Stimulated activated effector memory CD8-positive, alpha-beta T cell treated with anti-CD3 and anti-CD28 coated beads, Interleukin-12 subunit alpha, Interleukin-12 subunit beta, amount 100 ng/mL, for 72 hours (primary cell): ENCODE measurements at places on chromosomes 16 and 17.

DNA sequence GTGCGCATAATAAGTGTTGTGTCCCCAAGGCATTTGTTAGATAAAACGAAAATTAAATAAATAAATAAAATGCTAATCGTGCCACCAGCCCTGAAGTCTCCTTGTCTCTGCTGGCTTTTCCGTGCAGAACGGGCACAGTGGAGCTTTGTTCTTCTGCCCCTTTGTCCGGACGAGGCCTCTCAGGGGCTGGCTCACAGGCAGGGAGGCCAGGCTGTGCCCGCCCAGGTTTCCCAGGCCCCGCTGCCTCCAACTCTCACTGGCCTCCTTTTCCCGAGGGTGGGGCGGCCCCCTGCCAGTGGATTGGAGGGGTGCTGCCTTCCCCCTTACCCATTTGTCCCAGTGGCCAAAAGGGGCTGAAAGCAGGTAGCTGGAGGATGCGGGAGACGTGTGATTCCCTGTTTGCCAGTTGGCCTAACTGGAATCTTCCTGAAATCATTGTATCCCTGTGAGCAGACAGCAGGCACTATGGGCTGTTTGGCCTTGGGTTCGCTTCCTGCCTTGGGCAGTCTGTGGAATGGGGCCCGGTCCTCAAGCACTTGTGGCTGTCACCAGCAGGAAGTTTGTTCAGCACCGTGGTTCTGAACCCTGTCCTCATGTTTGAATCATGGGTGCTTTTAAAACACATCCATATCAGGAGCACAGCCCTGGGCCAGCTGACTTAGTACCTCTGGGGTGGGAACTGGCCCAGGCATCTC lies 64.4 kb downstream of the KSR1 start:
- DNase-seq, result no peak

- peak; percentile 50 for DNase-seq
Measured at GRCh38 chr16:89722392-89723278, 1.3 kb downstream of the ZNF276 start.

DNA sequence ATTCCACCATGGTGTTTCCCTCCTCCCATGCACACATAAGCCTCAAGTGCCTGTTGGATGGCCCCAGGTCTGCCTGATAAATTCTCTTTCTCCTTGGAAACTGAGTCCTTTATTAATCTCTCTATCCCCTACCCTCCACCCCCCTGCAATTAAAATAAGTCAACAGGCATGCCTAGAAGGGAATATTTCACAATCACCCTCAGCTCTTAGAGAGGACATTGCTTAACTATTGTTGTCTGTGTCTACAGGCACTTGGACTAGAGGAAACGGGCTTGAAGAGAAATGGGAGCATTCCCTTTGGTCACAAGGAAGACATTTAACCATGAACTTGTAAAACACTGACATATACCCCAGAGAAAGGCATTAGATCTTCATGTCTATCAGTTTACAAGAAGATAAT lies 39.5 kb downstream of the RCVRN start:
- DNase-seq, result no peak

DNA sequence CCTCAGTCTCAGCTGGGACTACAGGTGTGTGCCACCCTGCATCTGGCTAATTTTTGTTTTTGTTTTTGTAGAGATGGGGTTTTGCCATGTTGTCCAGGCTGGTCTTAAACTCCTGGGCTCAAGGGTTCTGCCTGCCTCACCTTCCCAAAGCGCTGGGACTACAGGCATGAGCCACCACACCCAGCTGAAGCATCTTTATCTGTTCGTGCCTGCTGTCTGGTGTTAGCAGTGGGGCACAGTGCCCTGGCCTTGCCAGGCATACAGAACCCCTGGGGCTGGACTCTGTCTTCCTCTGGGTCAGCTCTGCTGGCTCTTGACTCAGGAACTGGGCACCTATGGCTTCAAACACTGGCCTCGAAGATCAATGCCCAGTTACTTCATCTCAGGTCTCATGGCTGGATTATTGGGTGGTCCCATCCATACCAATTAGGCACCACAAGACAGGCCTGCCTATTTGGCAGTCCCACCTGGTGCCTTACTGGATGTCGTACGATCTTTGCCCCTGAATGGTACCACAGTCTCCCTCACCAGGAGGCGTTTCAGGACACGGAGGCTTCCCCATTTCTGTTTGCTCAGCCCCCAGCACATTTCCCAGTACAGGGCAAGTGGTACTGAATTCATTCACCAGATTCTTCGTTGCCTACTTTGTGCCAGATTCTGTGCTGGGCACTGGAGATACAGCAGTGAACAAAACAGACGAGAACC lies 99.3 kb downstream of the RAB11FIP4 start:
- no peak for DNase-seq

DNA sequence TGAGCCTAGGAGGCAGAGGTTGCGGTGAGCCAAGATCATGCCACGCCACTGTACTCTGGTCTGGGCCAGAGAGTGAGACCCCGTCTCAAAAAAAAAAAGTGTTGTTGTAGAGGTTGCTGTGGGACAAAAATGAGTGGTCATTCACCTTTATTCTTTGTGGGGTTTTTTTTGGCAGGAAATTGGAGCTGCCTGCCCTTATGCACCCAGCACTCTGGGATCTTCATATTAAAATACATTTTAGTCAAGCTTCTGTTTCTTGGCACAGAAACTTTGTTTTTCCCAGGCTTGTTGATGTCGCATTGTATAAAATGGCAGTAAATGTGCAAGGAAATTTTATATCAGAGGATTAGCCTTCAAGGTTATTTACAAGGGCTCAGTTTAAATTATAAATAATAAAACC lies 174.3 kb downstream of the FTO start:
- no peak for DNase-seq

DNA sequence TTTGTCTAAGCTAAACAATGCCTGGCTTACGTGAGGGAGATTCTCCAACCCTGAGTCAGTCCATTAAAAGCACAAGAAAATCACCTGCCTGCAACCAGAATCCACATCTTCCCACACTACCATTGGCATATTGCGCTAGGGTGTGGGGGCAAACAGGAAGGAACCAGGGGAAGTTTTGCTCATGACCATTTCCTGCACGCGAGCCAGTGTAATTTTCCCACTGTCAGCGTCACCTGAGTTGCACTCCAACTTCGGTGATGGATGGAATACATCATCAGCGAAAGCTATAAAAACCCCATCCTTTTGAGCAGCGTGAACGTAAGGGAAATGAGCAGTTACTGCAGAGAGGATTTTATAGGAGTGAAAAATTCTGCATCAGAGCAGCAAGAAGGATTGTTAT lies 167.9 kb upstream of the NOL11 start:
- DNase-seq, result no peak
